T-cell (primary cell): ENCODE measurements at places on chromosomes 1 and 21.

GRCh38 chr1:180849031-180849775 lies 63.5 kb upstream of the KIAA1614 start:
- no peak for DNase-seq

- no peak for DNase-seq
These were observed 40.2 kb downstream of the BCL9 start for GRCh38 chr1:147581459-147581858.

GRCh38 chr1:10302416-10302815 lies 92.0 kb downstream of the KIF1B start:
- DNase-seq: no peak

GRCh38 chr1:109498161-109498801 lies 4.4 kb downstream of the CYB561D1 start:
- DNase-seq: no peak

DNA sequence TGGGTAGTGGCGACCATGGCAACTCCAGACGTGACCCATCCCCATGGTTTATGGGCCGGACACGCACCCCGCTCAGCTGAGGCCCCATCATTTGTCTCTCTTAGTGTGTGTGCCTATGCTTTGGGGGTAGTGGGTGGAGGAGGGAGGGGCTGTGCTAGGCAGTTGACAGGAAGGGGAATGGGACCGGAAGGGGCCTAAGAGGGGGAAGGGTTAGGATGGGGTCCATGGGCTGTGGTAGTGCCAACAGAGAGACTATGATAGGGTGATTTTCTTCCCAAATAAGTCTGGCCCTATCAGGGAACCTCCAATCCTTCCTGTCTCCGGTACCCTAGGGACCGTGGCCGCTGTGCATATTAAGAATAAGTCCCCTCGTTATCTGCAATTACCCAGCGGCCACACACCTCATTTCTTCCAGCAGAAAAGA lies 9.9 kb downstream of the DMAP1 start:
- DNase-seq: no peak

GRCh38 chr1:167618789-167619188 lies 11.2 kb upstream of the RCSD1 start:
- no peak for DNase-seq

GRCh38 chr1:20821466-20821865 lies 34.4 kb upstream of the HP1BP3 start:
- DNase-seq: no peak
